ENCODE measurements at places on chromosomes 6 and 20. TPM values are rescaled to one million over a fixed set of nuclear protein-coding genes. Genes with fewer than 3 reads are reported as not detected.

- DNase-seq = no peak
Observed at GRCh38 chr6:50984135-50984534, 165.5 kb downstream of the TFAP2B start.

GRCh38 chr6:138107752-138108592, 753 bp upstream of the PERP start:
- DNase-seq = no peak

DNA sequence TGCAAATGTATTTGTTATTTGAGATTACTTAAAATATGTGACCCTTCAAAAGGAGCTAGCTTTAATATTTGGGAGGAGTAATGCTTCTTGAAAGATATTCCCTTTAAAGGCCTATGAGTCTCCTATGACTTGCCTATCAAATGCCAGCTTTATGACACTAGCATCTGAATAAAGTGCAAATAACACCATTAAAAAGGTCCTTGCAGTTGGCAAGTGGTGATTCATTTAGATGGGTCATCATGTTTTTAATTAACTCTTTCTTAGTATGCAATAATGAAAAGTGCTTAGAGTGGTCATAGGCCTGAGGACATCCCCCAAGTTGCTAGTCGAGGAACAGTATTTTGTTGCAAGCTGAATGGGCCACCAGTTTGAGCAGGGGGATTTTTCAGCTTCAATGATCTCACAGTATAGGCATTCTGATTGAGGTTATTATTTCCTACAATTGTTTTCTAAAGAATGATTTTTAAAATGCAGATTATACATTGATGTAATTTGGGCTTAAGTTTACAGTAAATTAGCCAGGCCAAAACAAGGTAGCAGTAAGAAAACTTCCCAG, 3.7 kb upstream of the CD2AP start:
- DNase-seq = no peak

DNA sequence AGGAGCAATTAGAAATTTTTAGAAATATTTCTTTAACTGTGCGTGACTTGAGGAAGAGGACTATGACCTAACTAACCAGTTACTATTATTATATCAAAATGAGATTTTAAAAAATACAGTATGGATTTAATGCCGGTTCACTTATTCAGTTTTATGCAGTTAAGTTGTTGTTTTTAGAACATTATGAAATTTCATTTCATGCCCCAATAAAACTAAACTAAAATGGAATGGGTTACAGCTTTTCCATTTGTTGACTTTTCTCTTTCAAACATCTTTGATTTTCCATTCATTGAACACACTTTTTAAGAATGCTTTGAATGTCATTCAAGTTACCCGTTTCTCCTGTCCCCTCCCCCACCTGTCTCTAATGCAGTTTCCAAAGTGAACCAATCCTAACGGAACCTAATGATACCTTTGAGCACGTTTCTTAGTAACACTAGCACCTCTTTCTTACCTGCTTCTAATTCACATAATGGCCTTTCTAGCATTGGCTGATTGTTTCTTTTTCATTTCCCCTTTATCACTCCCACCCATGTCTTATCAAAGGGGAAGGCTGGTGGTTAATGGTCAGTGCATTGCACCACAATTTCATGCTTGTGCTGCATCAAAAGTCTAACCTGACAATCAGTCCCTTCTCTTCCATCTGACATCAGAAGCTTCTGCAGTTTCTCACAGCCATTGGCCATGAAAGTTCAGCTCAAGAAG, 262.2 kb upstream of the TAB2 start:
- DNase-seq = no peak

The PCK1 gene
- total RNA-seq = not detected

Data from fibroblast of villous mesenchyme (primary cell).